RWPE1 (cell line): ENCODE measurements at places on chromosomes 7 and 10.

DNA sequence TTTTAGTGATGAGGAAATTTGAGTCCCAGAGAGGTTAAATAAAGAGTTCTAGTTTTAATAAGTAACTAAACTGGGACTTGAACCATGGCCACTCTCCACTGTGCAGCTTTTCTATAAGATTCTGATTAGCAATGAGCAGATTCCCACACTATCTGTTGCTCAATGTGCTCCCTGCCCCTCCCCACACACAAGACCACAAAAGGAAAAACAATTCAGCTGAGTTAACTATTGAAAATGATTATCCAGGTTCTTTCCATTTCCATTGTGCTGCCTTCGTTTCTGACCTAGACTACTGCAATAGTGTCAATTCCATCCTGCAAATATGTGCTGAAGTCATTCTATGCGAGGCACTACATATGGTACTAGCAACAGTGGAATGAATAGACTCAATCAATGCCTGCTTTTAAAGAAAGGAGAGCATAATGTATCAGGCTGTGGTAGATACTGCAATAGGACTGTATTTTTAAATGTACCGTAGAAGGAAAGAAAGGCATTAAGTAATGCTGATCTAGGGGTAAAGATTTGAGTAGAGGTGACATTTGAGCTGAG is 97.0 kb downstream of the SEMA3C start:
- DNase-seq: no peak

GRCh38 chr7:134470864-134471263 is 12.0 kb upstream of the AKR1B1 start:
- peak; percentile 64 for DNase-seq

DNA sequence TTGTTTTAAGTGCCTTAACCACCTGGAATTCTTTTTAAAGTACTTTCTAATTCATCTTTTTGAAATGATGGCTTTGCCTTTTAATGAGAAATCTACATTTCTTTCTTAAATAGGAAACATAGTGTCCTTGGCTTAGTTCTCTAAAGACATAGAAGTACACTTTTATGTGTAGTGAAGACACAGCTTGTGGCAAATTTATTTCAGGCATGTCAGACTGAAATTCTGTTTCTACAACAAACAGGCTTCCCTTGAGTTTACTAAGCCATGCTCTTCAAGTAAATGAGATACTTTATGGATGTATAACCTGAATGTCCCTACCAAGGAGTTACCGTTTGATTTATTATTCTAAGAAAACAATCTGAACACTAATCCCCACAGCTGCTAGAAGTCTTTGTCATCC is 136.9 kb upstream of the MAGI2 start:
- DNase-seq: no peak

GRCh38 chr7:159039716-159040115 is 105.0 kb downstream of the VIPR2 start:
- DNase-seq: no peak

DNA sequence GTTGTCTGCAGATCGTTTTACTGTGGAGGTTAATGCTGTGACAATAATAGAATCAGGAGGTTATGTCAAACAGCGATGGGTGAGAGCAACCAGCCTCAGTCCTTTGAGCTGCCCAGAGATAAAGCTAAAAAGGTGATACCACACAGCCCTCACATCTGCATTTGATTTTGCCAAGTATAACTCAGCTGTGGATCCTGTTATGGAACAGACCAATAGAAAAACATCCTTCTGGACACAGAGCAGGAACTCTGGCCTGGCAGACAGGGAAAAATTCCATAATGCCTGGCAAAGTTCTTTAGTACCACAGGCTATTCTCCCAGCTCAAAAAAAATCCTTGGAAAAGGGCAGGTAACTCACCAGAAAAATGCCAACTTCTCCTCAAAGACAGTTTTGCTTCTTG is 87.1 kb upstream of the PDLIM1 start:
- DNase-seq: no peak
